SK-N-MC (cell line): ENCODE measurements at places on chromosomes 13 and 19.

DNA sequence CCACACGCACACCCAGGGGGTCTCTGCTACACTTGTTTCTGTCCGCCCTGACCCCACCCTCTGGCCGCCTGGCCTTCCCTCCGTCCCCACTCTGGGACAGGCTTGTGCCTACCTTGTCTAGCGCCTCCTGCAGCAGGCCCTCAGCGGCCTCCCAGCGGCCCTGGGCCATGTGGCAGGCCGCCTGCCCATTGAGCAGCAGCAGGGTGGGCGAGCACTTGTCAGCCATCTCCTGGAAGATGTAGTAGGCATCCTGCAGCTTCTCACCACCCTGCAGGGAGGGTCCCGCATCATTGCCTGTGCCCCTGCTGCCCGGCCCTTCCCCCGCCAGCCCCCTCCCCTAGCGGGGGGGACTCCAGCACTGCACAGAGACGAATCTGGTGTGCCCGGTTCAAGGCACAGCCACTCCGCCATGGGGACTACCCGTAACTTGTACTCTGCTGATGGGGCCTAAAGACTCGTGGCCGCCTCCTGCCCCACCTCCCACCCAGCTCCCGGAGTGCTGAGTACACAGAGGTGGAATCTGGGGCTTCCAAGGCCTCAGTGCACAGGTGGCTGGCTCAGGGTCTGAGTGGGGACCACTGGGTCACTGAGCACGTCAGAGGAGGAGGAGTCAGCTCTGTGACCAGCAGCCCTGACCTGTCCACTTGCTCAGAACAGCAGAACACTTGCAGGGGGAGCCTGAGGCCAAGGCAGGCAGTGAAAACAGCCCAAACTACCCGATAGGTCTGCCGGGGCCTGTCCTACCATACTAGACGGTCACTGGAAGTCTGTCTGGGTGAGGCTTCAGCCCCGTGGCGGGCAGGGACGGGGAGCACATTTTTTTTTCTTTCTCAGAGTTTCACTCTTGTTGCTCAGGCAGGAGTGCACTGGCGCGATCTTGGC, 7.4 kb upstream of the CERS1 start:
- no peak for DNase-seq

DNA sequence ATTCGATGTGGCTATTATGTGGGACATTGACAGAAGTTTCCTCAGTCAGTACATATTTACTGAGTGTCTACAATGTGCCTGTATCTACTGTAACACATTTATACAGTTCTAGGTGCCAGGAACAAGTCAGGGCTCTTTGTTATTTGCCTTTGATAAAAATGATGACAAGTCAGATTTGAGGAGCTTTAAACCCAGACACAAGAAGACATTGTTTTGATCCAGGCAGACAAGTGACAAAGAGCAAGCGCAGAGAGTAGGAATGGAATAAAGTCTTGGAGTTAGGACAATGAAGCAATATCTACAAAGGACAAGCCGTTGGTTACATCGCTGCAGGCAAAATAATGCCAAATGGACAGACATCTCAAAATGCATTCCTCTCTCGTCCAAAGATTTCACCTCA, 70.1 kb downstream of the ITGBL1 start:
- no peak for DNase-seq

- DNase-seq, result no peak
Observed at GRCh38 chr19:30344446-30345425, 27.4 kb upstream of the ZNF536 start.

- DNase-seq, result no peak
Observed at GRCh38 chr13:29902632-29903305, 52.4 kb upstream of the UBL3 start.

- DNase-seq, result no peak
Observed at GRCh38 chr13:102599426-102600012, 2.7 kb downstream of the TPP2 start.
